GM23248 (cell line): ENCODE measurements at places on chromosomes 4 and X. TPM values are rescaled to one million over a fixed set of nuclear protein-coding genes. Genes with fewer than 3 reads are reported as not detected.
A peak's percentile ranks its signal among the peaks of the same experiment; 100 is the strongest.

DNA sequence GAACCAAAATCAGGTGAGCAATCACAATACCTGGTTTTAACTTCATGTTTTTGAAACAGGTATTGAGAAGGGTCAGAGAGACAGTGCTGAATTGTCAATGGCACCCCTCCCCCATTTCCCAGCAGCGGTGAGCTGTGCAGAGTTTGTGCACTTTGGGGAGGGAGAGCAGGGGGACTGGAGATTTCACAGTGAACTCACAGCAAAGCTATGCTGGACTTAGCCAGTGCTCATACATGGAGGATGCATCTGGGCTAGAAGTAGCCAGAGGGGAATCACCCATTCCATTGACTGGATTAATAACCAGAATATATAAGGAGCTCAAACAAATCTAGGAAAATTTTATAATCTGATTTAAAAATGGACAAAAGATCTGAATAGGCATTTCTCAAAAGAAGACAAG, 612.6 kb downstream of the STPG2 start:
- no peak overlapping the region for H3K4me3 ChIP-seq
- no peak for DNase-seq
- H3K27ac ChIP-seq, result no peak overlapping the region

DNA sequence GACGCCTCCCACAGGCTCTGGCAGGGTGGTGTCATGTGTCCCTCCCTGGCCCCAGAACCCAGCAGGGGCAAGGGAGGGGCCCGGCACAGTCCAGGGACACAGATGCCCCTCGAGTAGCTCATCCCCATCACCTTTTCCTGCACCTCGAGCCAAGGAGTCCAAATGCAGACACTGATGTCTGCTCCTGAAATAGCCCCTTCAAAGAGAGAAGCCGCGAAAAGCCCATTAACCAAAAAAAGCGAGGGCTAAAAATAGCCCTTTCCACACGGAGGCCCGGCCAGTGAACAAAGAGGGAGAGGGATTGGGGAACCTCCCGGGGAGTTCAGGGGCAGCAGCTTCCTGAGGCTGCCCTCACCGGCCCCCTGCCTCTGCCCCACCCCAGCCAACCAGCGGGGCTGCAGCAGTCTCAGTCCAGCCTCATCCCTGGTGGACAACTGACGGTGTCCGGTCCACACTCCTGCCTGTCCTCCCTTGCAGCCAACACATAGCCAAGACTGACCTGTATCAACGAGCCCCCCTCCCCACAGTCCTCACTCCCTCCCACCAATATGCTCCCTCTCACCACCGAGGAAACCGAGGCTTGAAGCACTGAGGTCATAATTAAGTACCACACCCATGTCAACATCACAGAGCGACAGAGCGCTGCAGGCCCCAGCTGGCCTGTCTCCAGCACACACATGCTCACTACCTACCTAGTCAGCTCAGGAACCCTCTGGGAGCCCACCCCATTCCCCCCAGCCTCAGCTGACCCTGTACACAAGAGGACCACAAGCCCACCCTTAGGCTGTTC, 23.9 kb downstream of the WDR1 start:
- H3K36me3 ChIP-seq, result peaks cover 45% of the 10 kb centered on the region
- no peak overlapping the region for H3K4me3 ChIP-seq
- peak overlapping the region; percentile 99 for H3K27ac ChIP-seq
- H3K4me1 ChIP-seq, result peaks cover 55% of the 10 kb centered on the region
- H3K27me3 ChIP-seq, result no peaks in the 10 kb centered on the region
- peak; percentile 34 for DNase-seq

DNA sequence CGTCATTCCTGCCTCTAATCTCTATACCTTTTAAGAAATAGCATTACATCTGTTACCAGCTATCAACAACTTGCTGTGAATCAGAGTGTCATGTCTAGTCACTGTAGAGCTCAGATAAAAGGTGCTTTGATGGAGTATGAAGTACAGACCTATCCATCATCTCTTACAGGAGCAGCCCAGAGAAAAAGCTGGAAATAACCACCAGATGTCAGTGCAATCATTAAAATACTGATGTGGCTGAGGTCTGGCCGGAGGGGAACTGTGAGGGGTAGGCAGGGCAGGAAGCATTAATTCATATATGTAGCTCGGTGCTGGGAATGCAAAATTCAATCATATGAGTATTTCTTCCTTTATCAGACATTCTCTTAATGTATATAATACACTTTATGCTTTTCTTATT, 100.6 kb downstream of the AKAP4 start:
- H3K27me3 ChIP-seq, result no peaks in the 10 kb centered on the region
- DNase-seq, result no peak
- no peak overlapping the region for H3K4me3 ChIP-seq
- H3K36me3 ChIP-seq, result no peaks in the 10 kb centered on the region
- no peak overlapping the region for H3K27ac ChIP-seq

DNA sequence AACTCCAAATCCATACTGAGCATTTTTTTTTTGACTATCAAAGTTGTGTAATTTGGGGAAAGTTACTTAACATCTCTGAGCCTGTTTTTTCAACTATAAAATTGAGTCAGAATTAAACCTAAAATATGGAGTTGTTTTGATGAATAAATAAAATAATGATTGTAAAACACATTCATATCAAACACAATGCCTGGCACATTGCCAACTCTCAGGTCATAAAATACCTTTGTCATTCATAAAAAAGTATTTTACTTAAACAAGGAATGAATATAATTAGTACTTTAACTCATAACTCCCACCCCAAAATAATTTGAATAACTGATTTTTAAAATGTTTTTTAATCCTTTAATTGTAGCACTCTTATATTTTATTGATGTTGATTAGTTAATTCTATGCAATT, 3.8 kb upstream of the GPR174 start:
- no peaks in the 10 kb centered on the region for H3K4me1 ChIP-seq
- H3K27ac ChIP-seq, result no peak overlapping the region
- H3K4me3 ChIP-seq, result no peak overlapping the region
- H3K27me3 ChIP-seq, result no peaks in the 10 kb centered on the region
- no peaks in the 10 kb centered on the region for H3K36me3 ChIP-seq

DNA sequence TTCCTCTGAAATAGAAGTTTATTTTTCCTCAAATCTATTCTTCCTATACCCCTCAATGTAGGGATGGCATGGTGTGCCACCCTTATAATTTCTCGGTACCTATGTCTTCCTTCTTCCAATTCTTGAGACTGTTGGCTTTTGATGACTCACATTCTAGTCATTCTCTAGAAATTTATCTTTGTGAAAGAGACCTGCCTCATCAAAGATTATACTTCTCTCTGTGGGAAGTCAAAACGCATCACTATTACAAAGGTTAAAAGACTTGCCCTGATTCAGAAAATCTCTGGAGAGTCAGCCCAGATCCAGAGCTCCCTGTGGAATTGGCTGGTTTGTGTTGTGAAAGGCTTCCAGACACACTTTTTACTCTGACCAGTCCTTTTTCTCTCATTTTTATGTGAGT, 65.9 kb upstream of the FSTL5 start:
- DNase-seq, result no peak
- no peaks in the 10 kb centered on the region for H3K27me3 ChIP-seq
- H3K27ac ChIP-seq, result no peak overlapping the region
- H3K4me3 ChIP-seq, result no peak overlapping the region

GRCh38 chr4:153223930-153224329, 19.7 kb downstream of the TRIM2 start:
- H3K27ac ChIP-seq, result peak overlapping the region; percentile 85
- DNase-seq, result peak; percentile 62
- no peaks in the 10 kb centered on the region for H3K27me3 ChIP-seq
- peaks cover 25% of the 10 kb centered on the region for H3K4me1 ChIP-seq

DNA sequence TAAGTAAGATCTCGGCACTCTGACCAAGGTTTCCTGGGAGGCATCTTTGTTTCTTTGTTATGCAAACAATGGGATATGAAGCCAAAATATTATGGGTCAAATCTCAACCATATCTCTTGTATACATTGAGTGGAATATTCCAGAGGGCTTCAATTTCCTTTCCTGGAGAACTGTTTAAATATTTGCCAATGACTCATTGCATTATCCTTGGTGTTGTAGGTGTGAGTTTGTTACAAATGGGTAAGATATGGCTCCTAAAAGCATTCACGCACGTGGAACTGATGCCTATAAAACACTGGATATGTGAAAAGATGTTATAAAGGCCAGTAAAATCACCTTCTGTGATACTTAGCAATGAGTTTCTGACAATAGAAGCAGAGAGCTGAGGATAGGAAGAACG, 150.5 kb upstream of the WDR1 start:
- H3K27me3 ChIP-seq, result no peaks in the 10 kb centered on the region
- no peak for DNase-seq
- no peak overlapping the region for H3K4me3 ChIP-seq
- H3K27ac ChIP-seq, result no peak overlapping the region
- H3K4me1 ChIP-seq, result no peaks in the 10 kb centered on the region

GRCh38 chr4:104901438-104901837, 245.2 kb upstream of the TET2 start:
- no peak overlapping the region for H3K4me3 ChIP-seq
- H3K27me3 ChIP-seq, result no peaks in the 10 kb centered on the region
- H3K36me3 ChIP-seq, result no peaks in the 10 kb centered on the region
- no peak for DNase-seq

DNA sequence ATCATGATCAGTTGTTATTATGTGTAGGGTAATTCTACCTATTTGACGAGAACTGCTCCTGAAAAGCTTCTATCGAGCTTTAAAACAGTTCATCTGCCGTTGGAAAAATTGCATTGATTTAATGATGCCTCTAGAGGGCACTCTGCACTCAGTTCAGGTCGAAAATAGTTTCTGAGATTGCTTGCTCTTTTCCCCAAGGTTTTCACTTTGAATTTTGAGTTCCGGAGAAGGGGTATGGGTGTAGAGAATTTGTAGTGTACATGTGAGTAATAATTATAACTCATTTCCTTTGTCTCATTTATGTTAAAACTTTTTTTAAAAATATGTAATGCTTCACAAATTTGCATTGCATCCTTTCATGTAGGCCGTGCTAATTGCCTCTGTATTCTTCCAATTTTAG, 28.4 kb upstream of the TNIP3 start:
- peak; percentile 73 for DNase-seq
- H3K36me3 ChIP-seq, result no peaks in the 10 kb centered on the region
- H3K27ac ChIP-seq, result no peak overlapping the region
- H3K4me3 ChIP-seq, result peak overlapping the region; percentile 54

- H3K27me3 ChIP-seq, result no peaks in the 10 kb centered on the region
- H3K4me1 ChIP-seq, result peaks cover 11% of the 10 kb centered on the region
- DNase-seq, result no peak
- H3K27ac ChIP-seq, result no peak overlapping the region
Measured at GRCh38 chr4:25178838-25179261, 18.6 kb upstream of the SEPSECS start.

GRCh38 chr4:150264595-150265161, 186.4 kb downstream of the DCLK2 start:
- H3K4me1 ChIP-seq, result peaks cover 12% of the 10 kb centered on the region
- DNase-seq, result peak; percentile 7

GRCh38 chrX:1207496-1208025, 4.9 kb downstream of the CRLF2 start:
- no peaks in the 10 kb centered on the region for H3K27me3 ChIP-seq
- no peaks in the 10 kb centered on the region for H3K36me3 ChIP-seq
- no peak overlapping the region for H3K4me3 ChIP-seq
- no peak overlapping the region for H3K27ac ChIP-seq
- DNase-seq, result no peak

DNA sequence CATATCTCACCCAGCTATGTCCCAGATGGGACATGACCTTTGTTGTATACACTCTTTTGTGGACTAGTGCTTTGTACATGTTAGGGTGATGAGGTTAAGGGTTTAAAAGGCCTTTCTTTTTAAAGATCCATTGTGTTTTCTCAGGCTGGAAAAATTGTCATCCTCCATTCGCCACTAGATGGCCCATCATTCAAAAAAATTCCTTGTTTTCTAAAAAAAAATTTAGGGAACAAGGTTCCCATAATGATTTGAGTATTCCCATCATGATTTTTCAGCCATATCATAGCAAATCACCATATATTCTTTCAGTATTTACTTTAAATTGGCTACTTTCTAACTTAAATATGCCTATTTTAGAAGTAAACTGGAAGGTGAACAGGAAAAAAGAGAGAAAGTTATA, 91.9 kb upstream of the TMEM164 start:
- H3K27me3 ChIP-seq, result no peaks in the 10 kb centered on the region
- no peak overlapping the region for H3K4me3 ChIP-seq
- H3K36me3 ChIP-seq, result no peaks in the 10 kb centered on the region
- peak; percentile 13 for DNase-seq
- H3K4me1 ChIP-seq, result no peaks in the 10 kb centered on the region

DNA sequence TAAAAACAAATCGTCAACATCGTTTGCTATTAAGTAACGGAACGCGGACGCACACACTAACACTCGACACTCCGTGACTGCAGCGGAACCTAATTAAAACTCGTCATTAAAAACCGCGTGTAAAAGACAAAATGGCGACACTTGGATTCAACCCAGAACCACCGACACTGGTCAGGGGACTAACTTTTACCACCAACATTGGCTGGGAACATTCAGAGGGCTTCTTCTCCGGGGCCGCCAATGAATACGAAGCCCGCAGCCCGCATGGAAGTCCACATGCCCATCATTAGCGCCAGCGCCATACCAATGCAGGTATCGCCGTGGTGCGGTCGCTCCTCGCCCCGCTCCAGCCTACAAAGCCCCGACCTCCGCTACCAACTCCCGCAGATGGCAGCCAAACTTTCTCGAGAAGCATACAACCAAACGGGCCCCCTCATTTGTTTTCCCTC, 498 bp downstream of the RBMX start:
- peak overlapping the region; percentile 85 for H3K4me3 ChIP-seq
- peak; percentile 54 for DNase-seq
- no peaks in the 10 kb centered on the region for H3K27me3 ChIP-seq

GRCh38 chr4:110412354-110413065, 63.4 kb upstream of the ENPEP start:
- no peak for DNase-seq
- H3K27me3 ChIP-seq, result no peaks in the 10 kb centered on the region

DNA sequence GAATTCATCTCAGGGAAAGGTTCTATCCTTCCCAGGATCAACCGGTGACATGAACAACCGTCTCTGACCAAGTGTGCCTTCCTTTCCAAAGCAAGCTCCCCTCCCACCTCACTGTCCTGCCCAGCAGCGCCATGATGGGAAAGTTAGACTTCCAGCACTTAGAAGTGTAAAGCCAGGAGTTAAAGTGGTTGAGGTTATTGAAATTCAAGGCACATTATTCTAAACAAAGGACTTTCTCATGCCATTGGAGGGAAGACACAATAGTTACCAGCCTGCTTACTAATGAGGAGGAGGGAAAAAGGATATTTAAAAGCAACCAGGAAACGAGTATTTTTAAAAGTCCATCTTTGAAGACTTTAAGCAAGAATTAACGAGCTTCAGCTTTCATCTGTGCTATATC, 96.8 kb downstream of the NSUN7 start:
- no peak for DNase-seq
- H3K4me3 ChIP-seq, result no peak overlapping the region
- no peaks in the 10 kb centered on the region for H3K27me3 ChIP-seq
- H3K4me1 ChIP-seq, result no peaks in the 10 kb centered on the region; the same call in 1 of the 2 replicates

The HPGDS gene
- polyA plus RNA-seq, result not detected in 2 replicates

The HMGN5 gene
- polyA plus RNA-seq, result 3.7 and 4.2 TPM in 2 replicates

The EVC2 gene
- polyA plus RNA-seq, result 4.3 and 4.6 TPM in 2 replicates

The CTAG2 gene
- polyA plus RNA-seq, result not detected in 2 replicates

The SPANXA1 gene
- not detected in 2 replicates for polyA plus RNA-seq

The TRMT44 gene
- polyA plus RNA-seq, result 4.1 and 4.4 TPM in 2 replicates

The TIMP1 gene
- 13,908 and 14,059 TPM in 2 replicates for polyA plus RNA-seq

The TEX13C gene
- polyA plus RNA-seq, result not detected in 2 replicates

The ENPEP gene
- 0.11 and 0.44 TPM in 2 replicates for polyA plus RNA-seq
